ENCODE measurements at places on chromosomes 4 and X.

DNA sequence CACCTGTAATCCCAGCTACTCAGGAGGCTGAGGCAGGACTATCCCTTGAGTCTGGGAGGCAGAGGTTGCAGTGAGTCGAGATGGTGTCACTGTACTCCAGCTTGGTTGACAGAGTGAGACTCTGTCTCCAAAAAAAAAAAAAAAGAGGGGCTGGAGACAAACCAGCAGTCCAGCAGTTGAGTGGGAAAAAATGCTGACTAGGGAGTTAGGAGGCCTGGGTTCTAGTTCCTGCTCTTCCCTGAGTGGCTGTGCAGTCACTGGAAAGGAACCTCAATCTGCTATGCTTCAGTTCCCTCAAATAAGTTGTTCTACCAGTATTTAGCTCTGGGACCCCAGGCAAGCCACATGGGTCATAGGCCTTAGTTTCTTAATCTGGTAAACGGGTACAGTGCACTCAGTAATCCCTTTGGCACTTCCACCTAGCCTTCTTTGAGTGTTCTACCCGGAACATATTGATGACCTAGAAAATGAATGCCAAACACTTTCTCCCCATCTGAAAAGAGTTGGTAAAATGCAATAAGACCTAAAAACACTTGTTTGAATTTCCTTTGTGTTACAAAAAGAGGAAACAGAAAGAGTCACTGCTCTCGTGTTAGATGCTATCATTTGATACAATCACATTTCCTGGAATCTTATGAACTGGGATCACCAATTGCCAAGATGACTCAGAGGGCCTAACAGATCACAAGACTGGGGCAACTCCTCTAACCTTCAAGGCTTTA, 99.3 kb upstream of the EGFL6 start:
- no peak overlapping the region for H3K27ac ChIP-seq
- no peak overlapping the region for H3K4me3 ChIP-seq
- H3K36me3 ChIP-seq = no peaks in the 10 kb centered on the region
- DNase-seq = no peak
- H3K4me1 ChIP-seq = peaks cover 19% of the 10 kb centered on the region

DNA sequence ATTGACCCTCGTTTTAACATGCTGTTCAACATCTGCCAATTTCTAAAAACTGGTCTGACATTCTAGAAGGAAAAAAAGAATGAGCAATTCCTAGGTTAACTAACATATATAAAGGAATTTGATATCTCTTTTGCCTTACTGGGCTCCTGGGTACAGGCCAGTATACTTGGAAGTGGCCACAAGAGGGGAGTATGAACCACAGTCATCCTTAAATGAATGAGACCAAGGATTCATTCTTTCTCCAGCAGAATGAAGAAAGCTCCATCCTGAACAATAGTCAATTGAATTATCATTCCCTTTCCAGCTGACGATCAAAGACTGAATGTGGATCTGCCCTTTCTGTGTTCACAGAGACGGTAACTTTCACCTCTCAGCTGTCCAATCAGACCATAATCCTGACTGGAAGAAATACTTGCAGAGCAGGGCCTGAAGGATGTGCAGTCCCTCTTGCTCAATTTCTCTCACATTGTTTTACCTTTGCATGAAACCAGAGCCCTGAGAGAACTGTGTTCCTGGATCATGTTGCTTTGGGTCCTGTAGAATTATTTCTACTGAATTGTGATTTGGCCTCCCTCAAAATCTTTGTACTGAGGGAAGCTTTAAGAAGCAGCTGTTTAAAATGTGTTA, 14.8 kb upstream of the SPARCL1 start:
- H3K27ac ChIP-seq = no peak overlapping the region
- H3K36me3 ChIP-seq = no peaks in the 10 kb centered on the region
- H3K4me1 ChIP-seq = no peaks in the 10 kb centered on the region
- H3K27me3 ChIP-seq = no peaks in the 10 kb centered on the region
- DNase-seq = no peak

GRCh38 chr4:177356206-177356605, 46.5 kb downstream of the NEIL3 start:
- H3K4me1 ChIP-seq = no peaks in the 10 kb centered on the region
- no peak for DNase-seq

DNA sequence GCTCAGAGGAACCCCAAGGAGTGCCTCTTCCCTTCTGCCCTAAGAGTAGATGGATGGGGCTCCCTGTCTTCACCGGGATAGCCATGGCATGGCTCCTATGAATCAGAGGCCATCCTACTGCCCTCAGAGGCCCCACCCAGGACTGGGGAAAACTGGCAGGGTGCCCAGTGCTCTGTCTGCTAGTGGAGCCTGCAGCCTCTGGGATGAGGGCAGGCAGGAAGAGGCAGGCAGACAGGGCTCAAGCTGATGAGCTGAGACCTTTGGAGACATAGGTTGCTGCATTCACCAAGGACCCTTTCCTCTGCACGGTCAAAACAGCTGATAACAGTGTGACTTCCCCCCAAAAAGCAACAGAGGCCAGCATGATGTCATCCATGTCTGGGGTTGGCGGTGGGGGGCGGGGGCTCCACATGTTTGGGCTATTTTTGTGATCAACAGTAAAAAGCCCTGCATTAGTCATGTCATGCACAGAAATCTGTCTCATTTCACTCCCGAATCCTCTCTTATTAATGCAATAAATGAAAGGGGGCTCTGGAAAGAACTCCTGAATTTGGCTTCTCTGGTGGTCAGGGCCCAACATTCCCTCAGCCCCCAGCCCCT, 207.6 kb upstream of the MAMLD1 start:
- H3K27me3 ChIP-seq = no peaks in the 10 kb centered on the region
- no peaks in the 10 kb centered on the region for H3K4me1 ChIP-seq
- no peak overlapping the region for H3K27ac ChIP-seq
- no peaks in the 10 kb centered on the region for H3K36me3 ChIP-seq

GRCh38 chr4:40333921-40334352, 1.2 kb upstream of the CHRNA9 start:
- H3K27me3 ChIP-seq = no peaks in the 10 kb centered on the region
- no peak for DNase-seq
- no peak overlapping the region for H3K27ac ChIP-seq
- H3K36me3 ChIP-seq = no peaks in the 10 kb centered on the region
- H3K4me3 ChIP-seq = no peak overlapping the region

DNA sequence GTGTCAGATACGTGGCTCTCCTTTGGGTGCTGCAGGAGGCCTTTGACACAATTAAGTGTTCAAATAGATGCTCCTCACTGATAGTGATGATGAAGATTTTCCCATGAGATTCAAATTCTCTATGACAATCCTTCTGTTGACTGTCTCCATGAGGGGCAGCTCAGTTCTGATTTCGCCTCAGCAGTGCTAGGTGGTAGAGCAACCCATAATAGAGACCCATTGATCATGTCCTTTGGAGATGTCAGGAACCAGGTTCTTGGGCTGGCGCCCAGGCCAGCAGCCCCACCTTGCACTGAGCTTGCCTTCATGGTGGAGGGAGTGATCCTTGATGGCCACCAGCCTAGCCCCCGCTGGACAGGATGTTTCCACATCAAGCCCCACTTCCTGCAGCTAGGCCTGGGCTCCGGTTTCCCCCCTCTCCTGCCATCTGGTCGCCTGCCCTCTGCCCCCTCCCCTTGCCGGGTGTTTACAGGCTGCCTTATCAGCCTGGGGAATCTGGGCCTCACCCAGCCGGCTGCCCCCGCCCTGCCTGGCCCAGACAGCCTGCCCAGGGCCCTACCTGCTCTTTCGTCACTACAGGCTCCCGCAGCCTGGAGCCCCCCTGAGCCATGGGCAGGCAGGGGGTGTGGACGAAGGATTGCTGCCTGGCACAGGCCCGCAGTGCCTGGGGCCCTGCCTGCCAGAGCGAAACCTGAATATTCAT, 12.6 kb downstream of the ELF4 start:
- H3K4me3 ChIP-seq = no peak overlapping the region
- H3K27ac ChIP-seq = peak overlapping the region; percentile 40
- peak; percentile 75 for DNase-seq

- no peak overlapping the region for H3K4me3 ChIP-seq
- H3K27me3 ChIP-seq = no peaks in the 10 kb centered on the region
- no peaks in the 10 kb centered on the region for H3K4me1 ChIP-seq
- H3K27ac ChIP-seq = no peak overlapping the region
- no peaks in the 10 kb centered on the region for H3K36me3 ChIP-seq
- DNase-seq = no peak
Measured at GRCh38 chr4:176778491-176778890, 14.2 kb downstream of the VEGFC start.

DNA sequence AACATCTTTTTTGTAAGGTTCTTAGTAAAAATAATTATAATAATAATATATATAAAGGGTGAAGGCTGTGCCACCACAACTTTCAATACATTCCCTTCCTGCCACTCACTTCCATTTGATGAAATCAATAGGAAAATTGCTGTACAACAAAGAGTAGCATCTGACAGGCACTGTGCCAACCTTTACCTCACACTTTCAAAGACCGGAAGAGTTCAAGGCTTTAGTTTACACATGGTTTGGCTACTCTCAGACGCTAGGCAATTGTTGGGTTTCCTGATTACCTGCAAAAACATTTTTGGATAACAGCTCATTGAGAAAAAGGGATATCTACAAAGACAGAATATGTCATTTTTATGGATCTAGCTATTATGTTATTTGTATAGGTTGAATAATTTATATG, 5.5 kb upstream of the ING2 start:
- no peaks in the 10 kb centered on the region for H3K27me3 ChIP-seq
- no peaks in the 10 kb centered on the region for H3K36me3 ChIP-seq
- no peak overlapping the region for H3K27ac ChIP-seq
- no peak overlapping the region for H3K4me3 ChIP-seq
- no peak for DNase-seq

- no peak overlapping the region for H3K27ac ChIP-seq
- no peak overlapping the region for H3K4me3 ChIP-seq
- no peaks in the 10 kb centered on the region for H3K27me3 ChIP-seq
Measured at GRCh38 chrX:15114743-15115566, 154.9 kb downstream of the ASB9 start.

DNA sequence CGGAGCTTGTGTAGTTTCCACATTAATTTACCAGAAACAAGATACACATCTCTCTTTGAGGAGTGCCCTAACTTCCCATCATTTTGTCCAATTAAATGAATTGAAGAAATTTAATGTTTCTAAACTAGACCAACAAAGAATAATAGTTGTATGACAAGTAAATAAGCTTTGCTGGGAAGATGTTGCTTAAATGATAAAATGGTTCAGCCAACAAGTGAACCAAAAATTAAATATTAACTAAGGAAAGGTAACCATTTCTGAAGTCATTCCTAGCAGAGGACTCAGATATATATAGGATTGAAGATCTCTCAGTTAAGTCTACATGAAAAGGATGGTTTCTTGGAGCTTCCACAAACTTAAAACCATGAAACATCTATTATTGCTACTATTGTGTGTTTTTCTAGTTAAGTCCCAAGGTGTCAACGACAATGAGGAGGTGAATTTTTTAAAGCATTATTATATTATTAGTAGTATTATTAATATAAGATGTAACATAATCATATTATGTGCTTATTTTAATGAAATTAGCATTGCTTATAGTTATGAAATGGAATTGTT, at the start of gene FGB:
TSS of gene FGB (plus strand) at position 315 of the 558 bp plus-strand sequence. CDS start at position 323, 8 bp downstream.
- no peak for DNase-seq
- H3K27ac ChIP-seq = no peak within 1 kb of the TSS
- no peaks in the 10 kb centered on the region for H3K27me3 ChIP-seq
- no peaks in the 10 kb centered on the region for H3K36me3 ChIP-seq
- no peaks in the 10 kb centered on the region for H3K4me1 ChIP-seq

- H3K4me3 ChIP-seq = no peak overlapping the region
- H3K36me3 ChIP-seq = no peaks in the 10 kb centered on the region
Measured at GRCh38 chr4:113064244-113064643, 14.8 kb downstream of the ANK2 start.

- DNase-seq = no peak
- H3K4me1 ChIP-seq = no peaks in the 10 kb centered on the region
- no peaks in the 10 kb centered on the region for H3K36me3 ChIP-seq
- no peak overlapping the region for H3K27ac ChIP-seq
Measured at GRCh38 chr4:75881476-75881875, 20.8 kb downstream of the PPEF2 start.

DNA sequence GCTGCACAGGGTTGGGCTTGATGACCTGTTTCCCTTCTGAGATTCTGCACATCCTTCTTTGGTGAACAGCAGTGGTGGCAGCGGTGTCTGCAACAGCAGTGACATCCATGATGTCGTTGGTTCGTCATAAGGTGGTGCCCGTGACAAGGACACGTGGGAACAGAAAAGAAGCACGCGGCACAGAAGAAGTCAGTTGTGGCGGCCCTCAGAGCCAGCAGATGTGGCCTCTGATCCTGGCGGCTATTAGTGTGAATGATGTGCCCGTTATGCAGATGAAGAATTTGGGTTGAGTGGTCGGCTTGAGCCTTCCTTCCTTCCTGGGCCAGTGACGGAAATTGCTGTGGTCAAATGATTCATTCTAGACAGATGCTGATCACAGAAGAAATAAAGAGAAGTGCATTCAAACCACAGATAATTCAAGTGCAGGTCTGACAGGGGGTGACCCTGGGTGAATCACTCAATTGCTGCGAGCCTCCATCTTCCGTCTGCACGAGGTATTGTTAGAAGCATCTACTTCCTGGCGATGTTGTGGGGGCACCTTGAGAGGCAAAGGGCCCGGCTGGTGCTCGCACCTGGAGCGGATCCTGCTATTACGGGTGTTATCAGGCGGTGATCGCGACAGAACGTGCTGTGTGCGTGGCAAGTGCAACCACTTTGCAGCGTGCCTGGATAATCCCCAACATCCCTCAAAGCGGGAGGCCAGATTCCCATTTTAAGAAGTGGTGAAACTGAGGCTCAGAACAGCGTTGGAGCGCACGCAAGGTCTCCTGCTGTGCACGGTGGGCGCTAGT, 215.2 kb upstream of the PSAPL1 start:
- no peaks in the 10 kb centered on the region for H3K27me3 ChIP-seq
- peaks cover 39% of the 10 kb centered on the region for H3K4me1 ChIP-seq
- H3K27ac ChIP-seq = no peak overlapping the region
- no peak overlapping the region for H3K4me3 ChIP-seq
- DNase-seq = peak; percentile 47

DNA sequence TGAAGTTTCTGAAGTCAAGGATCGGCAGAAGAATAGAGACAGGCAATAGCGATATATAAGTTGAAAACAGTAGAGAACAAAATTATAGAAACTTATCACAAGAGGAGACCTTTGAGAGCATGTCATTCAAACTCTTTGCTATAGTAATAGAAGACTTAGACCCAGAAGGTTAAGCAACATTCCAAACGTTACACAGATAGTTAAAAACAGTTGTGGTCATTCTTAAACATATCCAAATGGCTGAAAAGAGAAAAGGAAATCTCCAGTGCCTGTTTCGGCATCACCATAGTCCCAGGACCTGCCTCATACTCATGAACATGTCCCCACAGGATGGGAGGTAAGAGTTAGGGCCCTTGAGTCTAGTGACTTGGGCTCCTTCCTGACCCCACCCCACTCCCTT, 258.1 kb upstream of the NOCT start:
- no peaks in the 10 kb centered on the region for H3K27me3 ChIP-seq
- no peaks in the 10 kb centered on the region for H3K36me3 ChIP-seq
- DNase-seq = no peak
- no peak overlapping the region for H3K27ac ChIP-seq

- no peak overlapping the region for H3K27ac ChIP-seq
- DNase-seq = no peak
- H3K4me3 ChIP-seq = no peak overlapping the region
- H3K27me3 ChIP-seq = no peaks in the 10 kb centered on the region
Measured at GRCh38 chr4:178395798-178396197, 953.6 kb upstream of the AGA start.

All from CD4-positive, alpha-beta memory T cell (primary cell).